Panc1 (cell line): ENCODE measurements at places on chromosomes 13 and 19. TPM values are rescaled to one million over a fixed set of nuclear protein-coding genes. Genes with fewer than 3 reads are reported as not detected.

GRCh38 chr13:99501848-99502301, 603 bp downstream of the TM9SF2 start:
- H3K4me1 ChIP-seq = peaks cover 19% of the 10 kb centered on the region
- no peaks in the 10 kb centered on the region for H3K27me3 ChIP-seq
- H3K4me3 ChIP-seq = peak overlapping the region; percentile 93
- peak overlapping the region; percentile 84 for H3K27ac ChIP-seq

Gene ZNF576
- total RNA-seq = 14.1 TPM

DNA sequence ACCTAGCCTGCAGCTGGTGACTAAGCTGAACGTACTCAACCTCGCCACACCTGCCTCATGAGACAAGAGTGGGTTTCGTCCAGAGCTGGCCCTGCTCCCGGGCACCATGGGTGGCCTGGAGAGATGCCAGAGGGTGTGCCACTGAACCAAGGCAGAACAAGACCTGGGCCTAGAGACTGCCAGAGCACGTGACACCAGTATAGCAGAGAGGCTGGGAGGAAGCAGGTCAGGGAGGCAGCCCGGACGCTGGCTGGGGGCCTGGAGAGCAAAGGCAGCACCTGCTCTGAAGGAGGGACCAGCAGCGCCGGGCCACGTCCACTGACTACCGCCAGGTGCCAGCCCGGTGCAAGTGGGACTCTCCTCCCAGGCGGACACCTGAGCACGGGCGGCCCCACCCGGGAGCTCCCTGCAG, 7.3 kb upstream of the C13orf46 start:
- DNase-seq = no peak
- H3K36me3 ChIP-seq = no peaks in the 10 kb centered on the region
- H3K27me3 ChIP-seq = no peaks in the 10 kb centered on the region
- H3K4me3 ChIP-seq = no peak overlapping the region
- no peak overlapping the region for H3K27ac ChIP-seq

DNA sequence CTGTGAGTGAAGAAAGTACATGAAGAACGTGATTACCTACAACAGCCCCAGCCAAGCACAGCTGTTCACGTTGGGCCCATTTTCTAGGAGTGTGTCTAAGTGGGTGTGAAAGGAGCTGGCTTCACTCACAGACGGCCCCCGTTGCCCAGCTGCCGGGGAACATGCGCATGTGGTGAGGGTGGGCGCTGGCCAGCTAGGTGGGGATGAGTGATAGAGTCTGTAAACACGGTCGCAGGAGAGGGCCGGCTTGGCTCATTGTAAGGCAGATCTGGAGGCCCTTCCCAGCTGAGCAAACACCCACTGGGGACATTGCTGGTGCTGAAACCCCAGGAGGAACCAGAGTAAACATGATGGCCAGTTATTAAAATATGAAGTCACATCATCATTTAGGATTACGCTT, 160.5 kb downstream of the TEX29 start:
- no peak overlapping the region for H3K4me3 ChIP-seq
- H3K27ac ChIP-seq = no peak overlapping the region
- no peaks in the 10 kb centered on the region for H3K4me1 ChIP-seq

DNA sequence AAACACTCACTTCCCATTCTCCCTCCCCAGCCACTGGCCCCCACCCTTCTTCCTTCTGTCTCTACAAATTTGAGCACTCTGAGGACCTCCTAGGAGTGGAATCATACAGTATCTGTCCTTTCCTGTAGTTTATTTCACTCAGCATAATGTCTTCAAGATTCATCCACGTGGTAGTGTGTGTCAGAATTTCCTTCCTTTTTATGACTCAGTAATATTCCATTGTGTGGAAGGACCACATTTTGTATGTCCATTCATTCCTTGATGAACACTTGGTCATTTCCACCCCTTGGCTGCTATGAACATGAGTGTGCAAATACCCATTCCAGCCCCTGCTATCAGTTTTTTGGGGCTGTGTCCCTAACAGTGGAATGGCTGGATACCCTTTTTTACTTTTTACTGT, 9.8 kb downstream of the KLF2 start:
- H3K27ac ChIP-seq = no peak overlapping the region
- peaks cover 16% of the 10 kb centered on the region for H3K4me1 ChIP-seq
- no peak overlapping the region for H3K4me3 ChIP-seq
- no peaks in the 10 kb centered on the region for H3K27me3 ChIP-seq

Gene LRRC25
- 0.15 TPM for total RNA-seq

- H3K4me3 ChIP-seq = no peak overlapping the region
- H3K27ac ChIP-seq = no peak overlapping the region
- DNase-seq = no peak
- no peaks in the 10 kb centered on the region for H3K27me3 ChIP-seq
Observed at GRCh38 chr13:39631307-39631706, 24.2 kb upstream of the COG6 start.

Gene CEACAM7
- total RNA-seq = not detected

- no peaks in the 10 kb centered on the region; the same call in 1 of the 2 replicates for H3K4me1 ChIP-seq
Observed at GRCh38 chr13:98998831-98999638, 21.2 kb upstream of the DOCK9 start.

GRCh38 chr19:18373892-18374629, 11.9 kb upstream of the GDF15 start:
- no peak for DNase-seq
- H3K36me3 ChIP-seq = no peaks in the 10 kb centered on the region

DNA sequence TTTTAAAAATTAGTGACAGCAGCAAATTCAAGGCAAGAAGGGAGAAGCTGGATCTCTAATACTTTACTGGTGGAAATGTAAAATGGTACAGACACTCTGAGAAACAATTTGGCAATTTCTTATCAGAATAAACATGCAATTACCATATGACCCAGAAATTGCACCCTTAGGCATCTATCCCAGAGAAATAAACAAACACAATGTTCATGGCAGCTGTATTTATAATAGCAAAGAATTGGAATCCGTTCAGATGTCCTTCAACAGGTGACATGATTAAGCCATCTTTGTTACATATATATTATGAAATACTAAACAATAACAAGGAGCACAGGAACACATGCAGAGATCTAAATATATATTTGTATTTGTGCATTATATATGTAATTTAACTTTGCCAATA, 756.5 kb downstream of the SLITRK1 start:
- H3K36me3 ChIP-seq = no peaks in the 10 kb centered on the region
- H3K4me1 ChIP-seq = no peaks in the 10 kb centered on the region
- H3K27me3 ChIP-seq = no peaks in the 10 kb centered on the region
- H3K4me3 ChIP-seq = no peak overlapping the region
- no peak for DNase-seq

Gene CYP4F3
- 0.10 TPM for total RNA-seq

Gene SLC15A1
- 0.18 TPM for total RNA-seq

- no peak for DNase-seq
- H3K4me3 ChIP-seq = no peak overlapping the region
- no peaks in the 10 kb centered on the region for H3K27me3 ChIP-seq
- no peak overlapping the region for H3K27ac ChIP-seq
- H3K36me3 ChIP-seq = no peaks in the 10 kb centered on the region
- no peaks in the 10 kb centered on the region for H3K4me1 ChIP-seq
Observed at GRCh38 chr19:19543101-19543500, 5.0 kb downstream of the CILP2 start.
